ENCODE measurements at places on chromosomes 4 and X. TPM values are rescaled to one million over a fixed set of nuclear protein-coding genes. Genes with fewer than 3 reads are reported as not detected.

The MND1 gene
- not detected for total RNA-seq

The PNMA6A gene
- 2.5 TPM for total RNA-seq

The GNRHR gene
- total RNA-seq, result not detected

The TEX13D gene
- total RNA-seq, result not detected

The CDKL2 gene
- not detected for total RNA-seq

The ZNF275 gene
- 21.3 TPM for total RNA-seq

The MAGEB2 gene
- total RNA-seq, result not detected

The WDFY3 gene
- total RNA-seq, result 124 TPM

The DMRTC1 gene
- not detected for total RNA-seq

The PAGE1 gene
- total RNA-seq, result not detected

The PRRG3 gene
- total RNA-seq, result 0.32 TPM

The GLRA3 gene
- total RNA-seq, result not detected

The ZBTB49 gene
- total RNA-seq, result 3.8 TPM

The DMD gene
- 45.5 TPM for total RNA-seq

The BCOR gene
- total RNA-seq, result 20.5 TPM

The CYSLTR1 gene
- 4.7 TPM for total RNA-seq

The IL3RA gene
- total RNA-seq, result 13.3 TPM

The FRMPD3 gene
- 0.13 TPM for total RNA-seq

The WNK3 gene
- 1.2 TPM for total RNA-seq

The ZNF157 gene
- not detected for total RNA-seq

The GAGE2A gene
- not detected for total RNA-seq

The RBM46 gene
- not detected for total RNA-seq

Measured in mesenteric fat pad (tissue), 1 donor.